Inflammatory macrophage treated with lipopolysaccharide for 4 hours (primary cell): ENCODE measurements at places on chromosomes 1 and 21.

DNA sequence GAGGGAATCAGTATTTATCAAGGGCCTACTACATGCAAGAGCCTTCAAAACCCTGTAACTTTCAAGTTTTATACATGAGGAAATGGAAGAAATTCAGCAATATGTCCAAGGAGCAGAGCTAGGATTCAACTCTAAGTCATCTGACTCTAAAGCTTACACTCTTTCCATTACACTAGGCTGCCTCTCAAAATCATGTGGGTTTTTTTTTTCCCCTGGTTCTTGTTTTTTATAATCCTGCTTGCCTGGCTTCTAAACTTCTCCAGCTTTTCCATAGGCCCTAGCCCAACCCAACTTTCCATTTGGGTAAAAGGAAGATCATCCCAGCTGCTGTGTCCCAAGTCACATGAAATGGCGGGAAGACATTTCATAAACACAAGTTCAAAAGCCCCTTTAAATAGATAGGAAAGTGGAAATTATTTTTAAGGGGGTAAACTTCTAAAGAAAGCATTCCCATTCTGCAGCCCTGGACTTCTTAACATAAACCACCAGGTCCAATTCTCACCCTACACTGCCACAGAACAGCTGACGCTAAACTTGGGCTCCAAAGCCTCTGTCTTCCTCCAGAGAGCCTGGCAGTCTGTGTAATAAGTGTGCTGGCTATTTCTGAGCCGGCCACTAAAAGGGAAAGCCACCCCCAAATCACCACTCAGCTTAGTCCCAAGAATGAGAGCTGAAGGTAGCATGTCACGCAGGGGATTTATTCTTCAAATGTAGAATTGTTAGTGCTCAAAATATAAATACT lies 46.9 kb downstream of the ITPKB start:
- DNase-seq: no peak

DNA sequence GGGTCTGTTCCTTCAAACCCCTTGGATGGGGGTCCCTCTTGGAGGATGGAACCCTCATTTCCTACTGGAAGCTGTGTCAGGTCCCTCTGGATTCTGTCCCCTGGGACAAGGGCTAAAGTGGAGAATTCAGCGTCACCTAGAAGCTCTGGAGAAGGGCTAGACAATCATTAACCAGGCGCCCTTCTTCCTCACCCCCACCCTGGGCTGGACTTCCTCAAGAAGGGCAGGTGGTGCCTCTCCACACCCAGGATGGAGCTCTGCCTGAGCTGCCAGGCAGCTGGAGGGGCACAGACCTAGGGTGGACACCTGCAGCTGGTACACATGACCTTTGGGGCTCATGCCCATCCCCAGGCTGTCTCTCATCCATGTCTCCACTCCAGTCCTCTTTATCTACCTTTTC lies 3.6 kb downstream of the CELF3 start:
- no peak for DNase-seq

GRCh38 chr21:35136586-35137219 lies 87.6 kb upstream of the RUNX1 start:
- no peak for DNase-seq

DNA sequence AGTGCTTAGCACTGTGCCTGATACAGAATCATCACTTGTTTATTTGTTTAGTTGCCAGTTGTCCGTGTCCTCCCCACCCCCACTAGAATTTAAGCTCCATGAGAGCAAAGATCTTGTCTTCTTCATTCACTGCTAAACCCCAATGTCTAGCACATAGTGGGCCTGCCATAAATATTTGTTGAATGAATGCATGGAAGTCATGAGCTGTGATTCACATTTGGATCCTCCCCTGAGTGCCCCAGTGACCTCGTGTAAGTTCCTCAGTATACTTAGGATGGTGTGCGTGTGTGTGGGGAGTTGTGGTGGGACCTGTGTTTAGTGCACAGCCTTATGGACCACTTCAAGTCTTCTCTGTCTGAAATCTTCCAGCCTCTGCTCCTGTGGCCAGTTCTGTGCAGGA lies 23.1 kb downstream of the IER5 start:
- DNase-seq: no peak

- DNase-seq: no peak
These were observed 6.5 kb downstream of the WARS2 start for GRCh38 chr1:119133987-119134386.

DNA sequence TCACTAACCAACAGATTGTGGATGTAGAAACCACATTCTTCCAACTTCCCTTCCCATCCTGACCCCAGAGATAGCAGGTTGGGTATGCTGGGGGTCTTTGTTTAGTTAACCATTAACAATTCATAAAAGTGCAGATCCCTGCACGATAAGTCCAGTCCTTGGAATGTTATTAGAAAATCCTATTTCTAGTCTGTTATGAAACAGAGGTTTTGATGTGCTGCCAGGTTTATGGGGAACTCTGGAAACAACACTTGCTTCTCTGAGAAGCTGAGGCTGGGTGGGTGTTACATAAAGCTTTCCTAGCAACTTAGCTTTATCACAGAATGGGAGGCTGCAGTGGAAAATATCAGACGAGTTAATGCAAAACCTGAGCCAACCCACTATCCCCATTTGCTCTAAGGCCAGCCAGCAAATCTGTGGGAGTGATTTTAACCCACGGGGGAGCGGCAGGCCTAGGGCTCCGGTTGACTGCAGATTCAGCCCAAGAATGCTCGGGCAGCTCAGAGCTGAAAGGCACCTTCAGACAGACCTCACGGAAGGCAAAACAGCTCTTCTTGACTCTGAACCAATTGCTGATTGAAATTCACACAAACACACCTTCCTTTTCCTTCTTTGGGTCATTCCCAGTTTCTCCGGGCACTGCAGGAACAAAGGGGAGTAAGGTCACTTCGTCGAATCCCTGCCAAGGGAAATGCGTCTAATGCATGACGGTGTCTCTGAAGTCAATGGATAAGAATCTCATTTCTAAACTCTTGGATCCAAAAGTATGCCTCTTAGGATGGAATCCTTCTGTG lies 111.7 kb upstream of the IRF2BP2 start:
- DNase-seq: no peak

GRCh38 chr1:31781756-31782371 lies 17.7 kb upstream of the ADGRB2 start:
- no peak for DNase-seq

- peak; percentile 29 for DNase-seq
These were observed 553.0 kb downstream of the SMYD3 start for GRCh38 chr1:245953876-245954660.

DNA sequence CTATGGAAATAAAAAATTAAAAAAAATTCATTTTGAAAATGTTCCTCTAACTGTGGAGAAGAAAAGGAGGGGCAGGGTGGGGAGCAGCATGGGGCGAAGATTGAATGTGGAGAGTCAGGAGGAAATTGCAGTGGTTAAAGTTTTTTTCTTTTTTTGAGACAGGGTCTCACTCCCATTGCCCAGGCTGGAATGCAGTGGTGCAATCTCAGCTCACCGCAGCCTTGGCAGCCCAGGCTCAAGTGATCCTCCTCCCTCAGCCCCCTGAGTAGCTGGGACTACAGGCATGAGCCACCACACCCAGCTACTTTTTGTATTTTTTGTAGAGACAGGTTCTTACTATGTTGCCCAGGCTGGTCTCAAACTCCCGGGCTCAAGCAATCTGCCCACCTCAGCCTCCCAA lies 67.6 kb downstream of the ADSS2 start:
- DNase-seq: no peak

DNA sequence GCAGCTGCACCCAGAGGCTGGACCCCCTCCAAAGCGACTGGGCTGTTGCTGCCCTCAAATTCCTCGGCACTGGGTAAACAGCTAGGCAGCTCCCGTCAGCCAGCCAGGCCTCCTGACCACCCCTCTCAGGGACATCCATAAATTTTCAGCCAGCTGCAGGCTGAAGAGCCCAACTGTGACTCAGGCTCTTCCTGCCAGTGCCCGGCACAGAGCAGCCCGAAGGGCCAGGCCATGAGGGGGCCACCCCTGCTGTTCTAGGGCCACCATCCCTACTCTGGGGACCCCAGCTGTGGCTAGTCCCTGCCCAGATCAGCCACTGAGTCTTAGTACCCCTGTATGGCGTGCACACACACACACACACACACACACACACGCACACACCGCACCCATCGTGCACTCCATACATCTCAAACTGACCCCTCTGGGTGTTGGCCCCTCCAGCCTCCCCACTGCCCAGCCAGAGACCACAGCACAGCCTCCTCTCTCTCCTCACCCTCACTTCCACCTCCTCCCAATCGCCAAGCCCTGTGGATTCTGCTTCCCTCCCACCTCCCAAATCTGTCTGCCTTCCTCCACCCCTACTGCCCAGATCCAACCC lies 6.2 kb upstream of the LAPTM5 start:
- DNase-seq: no peak

DNA sequence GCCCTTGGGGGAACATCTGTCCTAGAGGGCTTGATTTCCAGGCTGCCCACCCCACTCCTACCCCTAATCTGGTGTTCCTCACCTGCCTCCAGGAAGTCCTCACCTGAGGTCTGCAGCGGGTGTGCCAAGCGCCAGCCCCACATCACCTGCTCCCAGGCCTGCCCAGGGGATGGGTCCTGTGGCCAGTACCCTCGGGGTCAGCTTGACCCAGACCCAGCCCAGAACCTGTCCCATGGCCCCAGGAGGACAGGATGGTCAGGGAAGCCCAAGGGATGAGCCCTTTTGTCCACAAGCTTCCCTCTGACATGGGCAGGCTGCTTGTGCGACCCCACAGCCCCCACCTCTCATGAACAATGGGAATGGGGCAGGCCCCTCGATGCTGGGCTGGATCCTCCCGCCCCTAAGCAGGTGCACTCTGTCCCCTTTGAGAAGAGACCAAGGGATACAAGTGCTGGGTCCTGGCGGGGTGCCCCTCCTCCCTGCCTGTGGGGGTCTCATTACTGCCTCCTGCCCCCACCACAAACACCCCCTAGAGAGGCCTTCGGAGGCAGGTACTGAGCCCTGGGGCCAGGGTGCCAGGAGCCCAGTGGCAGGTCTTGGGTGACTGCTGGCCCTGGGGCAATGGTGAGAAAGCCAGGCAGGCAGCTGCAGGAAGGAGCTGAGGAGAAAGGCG lies 3.2 kb downstream of the MIB2 start:
- DNase-seq: no peak

DNA sequence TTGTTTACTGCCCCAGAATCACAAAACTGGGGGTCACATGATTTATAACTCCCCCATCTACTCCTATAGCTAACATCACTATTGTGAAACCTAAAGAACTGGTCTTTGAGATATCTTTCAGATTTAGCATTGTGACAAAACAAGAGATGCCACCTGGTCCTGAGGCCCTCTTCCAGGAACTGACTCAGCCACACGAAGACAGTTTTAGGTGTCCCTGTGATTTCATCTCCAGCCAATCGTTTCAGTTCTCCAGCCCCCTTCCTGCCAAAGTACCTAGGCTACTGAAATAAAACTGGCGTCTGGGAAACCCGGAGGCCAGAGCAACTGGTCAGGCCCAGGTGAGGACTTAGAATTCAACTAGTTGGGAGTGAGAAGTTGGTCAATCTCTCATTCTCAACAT lies 36.6 kb downstream of the TBX19 start:
- no peak for DNase-seq

DNA sequence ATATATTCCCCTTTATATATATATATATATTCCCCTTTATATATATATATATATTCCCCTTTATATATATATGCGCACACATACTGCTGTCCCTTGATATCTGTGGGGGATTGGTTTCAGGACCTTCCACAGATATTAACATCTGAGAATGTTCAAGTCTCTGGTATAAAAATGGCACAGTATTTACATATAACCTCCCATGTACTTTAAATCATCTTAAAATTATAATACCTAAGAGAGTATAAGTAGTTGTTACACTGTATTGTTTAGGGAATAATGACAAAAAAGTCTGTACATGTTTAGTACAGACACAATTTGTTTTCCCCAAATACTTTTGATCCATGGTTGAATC lies 45.8 kb downstream of the NR5A2 start:
- no peak for DNase-seq

- DNase-seq: no peak
These were observed 47.8 kb downstream of the AK4 start for GRCh38 chr1:65195495-65196417.

- no peak for DNase-seq
These were observed 176.6 kb downstream of the GIPC2 start for GRCh38 chr1:78222225-78222959.

DNA sequence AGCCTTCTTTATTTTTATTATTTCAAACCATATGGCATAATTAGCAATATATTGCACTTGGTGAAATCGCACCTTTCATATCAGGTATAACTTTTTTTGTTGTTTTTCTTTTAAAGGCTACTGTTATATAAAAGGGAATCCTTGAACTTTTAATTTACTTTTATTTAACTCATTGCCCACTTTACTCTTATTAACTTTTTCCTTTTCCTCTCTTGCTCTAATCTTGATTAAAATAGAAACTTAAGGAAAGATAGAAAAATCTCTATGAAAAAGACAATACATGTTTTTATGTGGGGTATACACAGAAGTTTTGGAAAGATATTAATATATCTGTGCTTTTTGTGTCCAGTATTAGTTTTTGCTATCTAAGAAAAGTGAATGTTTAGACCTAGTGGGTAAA lies 805.8 kb downstream of the USP25 start:
- DNase-seq: no peak

- DNase-seq: no peak
These were observed at the start of gene NUP210L for GRCh38 chr1:154154534-154155191. Gene NUP210L, minus strand, starts transcription at chr1:154155073.

DNA sequence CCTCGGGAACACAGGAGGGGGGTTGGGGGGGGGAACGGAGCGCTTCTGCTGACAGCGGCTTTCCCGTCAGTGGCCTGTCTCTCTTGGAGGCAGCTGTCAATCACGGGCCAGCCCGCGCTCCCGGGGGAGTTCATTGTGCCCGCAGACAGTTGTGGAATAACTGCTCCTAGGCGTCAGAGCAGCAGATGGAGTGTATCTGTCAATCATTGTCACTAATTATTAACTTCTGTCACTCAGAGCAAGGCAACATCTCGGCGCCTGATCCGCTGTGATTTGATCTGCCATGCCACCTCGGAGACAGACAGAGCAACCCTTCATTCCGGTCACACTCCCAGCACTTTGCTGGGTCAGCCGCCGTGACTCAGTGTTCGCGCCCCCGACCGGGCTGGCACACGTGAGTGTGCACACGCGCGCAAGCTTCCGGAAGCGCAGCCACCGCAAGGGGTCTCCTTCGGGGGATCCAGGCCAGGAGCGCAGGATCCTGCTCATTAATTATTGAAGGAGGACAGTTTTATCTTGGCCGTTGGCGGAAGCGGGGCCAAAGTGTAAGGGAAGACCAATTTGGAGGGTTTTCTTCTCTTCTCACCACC lies 75.8 kb downstream of the RRAGC start:
- no peak for DNase-seq

GRCh38 chr1:107804134-107804533 lies 160.8 kb downstream of the VAV3 start:
- peak; percentile 27 for DNase-seq

- no peak for DNase-seq
These were observed 355.8 kb upstream of the PTBP2 start for GRCh38 chr1:96365596-96366390.

- no peak for DNase-seq
These were observed 118.7 kb upstream of the WNT4 start for GRCh38 chr1:22261580-22261979.

GRCh38 chr1:156471496-156472490 lies 28.8 kb downstream of the MEF2D start:
- no peak for DNase-seq

DNA sequence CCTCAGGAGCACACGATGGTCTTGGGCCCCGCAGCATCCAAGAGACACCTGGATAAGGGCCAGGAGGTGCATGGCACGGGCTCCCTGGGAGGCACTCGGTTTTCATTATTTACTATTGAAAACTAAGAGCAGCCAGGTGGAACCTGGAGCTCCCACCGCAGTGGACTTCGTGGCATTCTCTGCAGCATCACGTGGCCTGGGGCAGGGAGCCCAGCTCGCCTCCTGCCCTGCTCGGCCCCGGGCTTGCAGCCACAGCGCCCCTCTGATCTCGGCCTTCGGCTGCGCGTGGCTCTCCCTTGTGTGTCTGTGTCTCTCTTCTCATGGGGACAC lies 121.6 kb downstream of the SIK1 start:
- no peak for DNase-seq
